ENCODE measurements at places on chromosomes 3 and 15.
A peak's percentile ranks its signal among the peaks of the same experiment; 100 is the strongest.

GRCh38 chr15:62869116-62869515, 173.4 kb upstream of the TPM1 start:
- no peak for DNase-seq

GRCh38 chr3:159499031-159499793, 489.4 kb upstream of the IL12A start:
- no peak for DNase-seq

DNA sequence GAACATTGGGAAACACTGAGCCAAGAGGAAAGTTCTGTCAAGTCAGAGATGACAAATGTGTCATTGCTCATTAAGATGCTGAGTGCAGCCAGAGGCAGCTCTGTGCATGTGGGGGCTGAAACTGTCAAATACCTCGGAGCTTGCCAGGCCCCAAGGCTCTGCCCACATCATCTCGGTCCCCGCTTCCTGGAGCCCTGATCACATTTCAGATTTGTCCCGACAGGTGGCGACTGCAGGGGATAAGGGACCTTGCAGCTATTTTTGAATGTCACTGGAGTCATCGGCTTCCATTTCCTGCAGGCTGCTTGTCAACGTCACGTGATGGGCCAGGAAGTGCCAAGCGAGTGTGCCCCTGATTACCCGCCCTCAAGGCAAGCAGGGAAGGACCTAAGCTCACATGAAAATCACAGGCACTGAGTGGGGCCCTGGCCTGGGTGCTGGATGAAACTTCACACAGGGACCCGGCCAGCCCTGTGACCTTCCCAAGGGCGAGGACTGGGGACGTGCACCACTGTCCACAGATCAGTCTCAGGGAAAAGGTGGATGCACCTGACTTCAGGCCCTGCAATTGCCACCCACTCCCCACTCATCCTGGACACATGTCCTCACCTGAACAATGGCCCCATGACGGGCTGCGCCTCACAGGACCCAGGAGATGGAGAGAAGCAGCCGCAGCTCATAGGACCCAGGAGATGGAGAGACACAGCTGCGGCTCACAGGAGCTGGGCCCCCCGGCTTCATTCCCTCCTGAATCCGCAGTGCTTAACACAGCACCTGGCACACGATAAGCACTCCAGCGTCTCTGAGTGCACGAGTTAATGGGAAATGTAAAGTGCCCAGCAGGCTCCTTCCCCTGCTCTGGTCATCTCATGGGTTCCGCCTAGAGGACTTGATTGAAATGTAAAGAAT, 73.4 kb downstream of the NUP210 start:
- DNase-seq = peak; percentile 61

- no peak for DNase-seq
Observed at GRCh38 chr3:136962927-136963326, 5.1 kb downstream of the IL20RB start.

- no peak for DNase-seq
Observed at GRCh38 chr15:64634027-64634426, 141.4 kb downstream of the RBPMS2 start.

- no peak for DNase-seq
Observed at GRCh38 chr3:196624067-196624790, 15.3 kb upstream of the NRROS start.

GRCh38 chr3:121995161-121996137, 26.6 kb downstream of the ILDR1 start:
- DNase-seq = no peak

- DNase-seq = no peak
Observed at GRCh38 chr3:98994128-98994762, 92.8 kb upstream of the DCBLD2 start.

DNA sequence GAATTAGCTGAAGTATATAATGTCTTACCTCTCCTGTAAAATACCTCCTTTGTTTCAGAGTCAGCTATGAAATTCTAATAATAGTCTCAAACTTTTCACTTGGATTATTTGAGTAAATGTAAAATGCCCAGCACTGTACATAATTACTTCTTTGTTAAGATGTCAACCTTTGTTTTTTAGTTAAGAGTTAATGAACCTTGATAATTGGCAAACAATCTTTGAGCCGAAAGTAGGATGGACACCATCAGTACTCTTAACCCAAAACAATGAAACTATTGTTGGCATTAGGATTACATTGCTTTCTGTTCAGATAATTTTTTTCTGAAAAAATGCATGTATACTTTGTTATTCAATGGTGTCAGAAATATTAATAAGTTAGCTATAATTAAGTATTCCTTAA, 3.0 kb upstream of the NECTIN3 start:
- no peak for DNase-seq

DNA sequence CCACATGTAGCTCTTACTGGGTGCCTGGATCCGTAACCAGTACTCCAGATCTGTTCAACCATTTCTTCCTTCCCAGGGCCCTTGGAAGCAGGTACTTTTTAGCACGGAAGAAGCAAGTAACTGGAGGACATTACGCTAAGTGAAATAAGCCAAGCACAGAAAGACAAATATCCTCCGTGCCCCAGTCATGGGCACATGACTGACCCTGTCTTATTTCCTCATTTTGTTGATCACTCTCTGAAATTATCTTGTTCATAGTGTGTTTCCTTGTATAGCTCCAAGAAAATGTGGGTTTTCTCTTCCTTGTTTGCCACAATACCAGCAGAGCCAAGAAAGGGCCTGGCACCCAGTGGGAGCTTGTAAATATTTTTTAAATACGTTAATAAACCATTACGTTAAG, 32.2 kb upstream of the MTMR14 start:
- no peak for DNase-seq
